ENCODE measurements at places on chromosomes 7 and 10.

DNA sequence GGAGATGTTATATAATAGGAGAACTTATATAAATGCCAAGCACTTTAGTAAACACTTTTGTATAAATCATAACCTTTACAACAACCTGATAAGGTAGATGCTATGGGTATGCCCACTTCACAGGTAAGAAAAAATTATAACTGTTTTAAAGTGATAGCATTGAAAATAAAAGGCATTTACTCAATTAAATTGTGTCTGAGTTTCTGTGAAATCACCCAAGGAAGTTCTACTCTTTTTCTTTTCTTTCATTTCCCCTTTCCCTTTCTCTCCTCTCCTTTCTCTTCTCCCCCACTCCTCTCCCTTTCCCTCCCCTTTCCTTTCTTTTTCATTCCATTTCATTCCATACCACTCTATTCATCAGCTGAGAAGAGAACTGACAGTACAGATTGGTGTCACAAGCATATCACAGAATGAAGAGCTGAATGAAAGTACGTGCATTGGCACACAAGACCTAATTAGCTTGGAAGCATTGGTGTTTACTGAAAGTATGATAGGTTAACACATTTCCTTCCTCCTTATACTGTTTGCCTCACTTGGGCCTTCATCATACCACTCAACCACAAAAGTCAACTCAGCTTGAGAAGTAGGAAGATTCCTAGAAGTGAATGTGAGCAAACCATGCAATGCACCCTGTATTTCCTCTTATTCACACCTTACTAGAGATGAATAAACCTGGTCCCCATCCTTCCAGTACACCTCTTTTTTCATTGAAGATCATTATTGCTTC, 117.9 kb upstream of the AGR3 start:
- DNase-seq: no peak

DNA sequence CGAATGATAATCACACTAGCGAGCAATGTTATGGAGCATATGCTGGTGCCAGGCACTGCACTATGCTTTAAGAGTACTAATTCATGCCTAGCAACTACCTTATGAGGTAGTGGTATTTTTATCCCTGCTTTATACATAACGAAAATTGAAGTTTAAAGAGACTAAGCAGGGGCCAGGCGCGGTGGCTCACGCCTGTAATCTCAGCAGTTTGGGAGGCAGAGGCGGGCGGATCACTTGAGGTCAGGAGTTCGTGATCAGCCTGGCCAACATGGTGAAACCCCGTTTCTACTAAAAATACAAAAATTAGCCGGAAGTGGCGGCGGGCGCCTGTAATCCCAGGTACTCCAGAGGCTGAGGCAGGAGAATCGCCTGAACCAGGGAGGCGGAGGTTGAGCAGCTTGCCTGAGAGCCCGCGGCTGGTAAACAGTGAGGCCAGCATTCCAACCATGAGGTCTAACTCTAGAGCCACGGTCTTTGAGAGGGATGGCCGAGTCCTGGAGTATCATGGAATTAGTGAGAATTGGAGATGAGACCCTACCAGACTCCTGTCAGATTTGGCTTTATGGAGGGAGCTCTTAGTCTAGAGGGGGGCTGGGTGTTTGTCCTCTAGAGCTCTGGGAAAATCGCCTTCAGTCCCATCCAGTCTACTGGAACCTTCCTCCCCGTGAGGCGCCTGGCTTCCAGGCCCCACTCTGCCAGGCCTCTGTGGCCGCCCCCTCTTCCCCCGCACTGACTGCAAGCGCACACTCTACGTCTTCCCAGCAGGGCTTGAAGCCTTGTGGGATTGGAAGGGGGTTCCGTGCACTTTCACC, 11.6 kb downstream of the TLX1 start:
- no peak for DNase-seq

DNA sequence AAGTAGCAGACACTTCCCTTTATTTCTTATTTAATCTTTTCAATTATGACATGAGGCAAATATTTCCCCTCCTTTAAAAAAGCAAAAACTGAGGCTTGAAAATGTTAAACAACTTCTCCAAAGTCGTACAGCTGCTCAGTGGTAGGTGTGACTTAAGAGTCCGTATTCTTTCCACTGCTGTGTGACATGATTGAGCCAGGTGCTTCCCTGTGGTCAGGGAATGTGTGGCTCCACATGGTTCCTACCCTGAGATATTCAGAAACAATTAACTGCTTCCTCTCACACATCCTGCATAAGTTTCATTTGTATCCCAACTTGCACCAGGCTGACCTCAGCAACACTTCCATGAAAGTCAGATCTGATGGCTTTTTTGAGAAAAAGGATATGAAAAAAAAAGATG, 13.6 kb downstream of the OPALIN start:
- no peak for DNase-seq

GRCh38 chr7:107494884-107495283, 25.0 kb downstream of the GPR22 start:
- no peak for DNase-seq

GRCh38 chr7:107233981-107234380, 65.2 kb downstream of the HBP1 start:
- DNase-seq: no peak

- DNase-seq: no peak
Observed at GRCh38 chr10:13592306-13592705, 5.5 kb downstream of the PRPF18 start.

DNA sequence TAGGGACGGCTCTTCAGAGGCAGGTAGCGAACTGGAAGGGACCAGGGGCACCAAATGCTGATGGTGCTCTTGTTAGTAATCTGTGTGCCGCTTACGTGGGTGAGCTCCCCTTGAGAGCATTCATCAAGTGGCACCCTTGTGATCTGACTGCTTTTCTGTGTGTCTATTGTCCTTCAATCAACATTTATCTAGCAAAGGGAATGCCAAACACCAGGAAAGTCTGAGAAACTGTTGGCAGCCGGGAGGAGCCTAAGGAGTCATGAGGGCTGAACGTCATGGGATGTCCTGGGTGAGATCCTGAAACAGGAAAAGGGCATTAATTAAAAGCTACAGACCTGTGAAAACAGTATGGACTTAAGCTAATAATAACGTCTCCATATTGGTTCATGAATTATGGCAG, 733.1 kb downstream of the TYW1 start:
- DNase-seq: no peak

GRCh38 chr10:30294476-30295240, 54.4 kb downstream of the MTPAP start:
- DNase-seq: no peak

DNA sequence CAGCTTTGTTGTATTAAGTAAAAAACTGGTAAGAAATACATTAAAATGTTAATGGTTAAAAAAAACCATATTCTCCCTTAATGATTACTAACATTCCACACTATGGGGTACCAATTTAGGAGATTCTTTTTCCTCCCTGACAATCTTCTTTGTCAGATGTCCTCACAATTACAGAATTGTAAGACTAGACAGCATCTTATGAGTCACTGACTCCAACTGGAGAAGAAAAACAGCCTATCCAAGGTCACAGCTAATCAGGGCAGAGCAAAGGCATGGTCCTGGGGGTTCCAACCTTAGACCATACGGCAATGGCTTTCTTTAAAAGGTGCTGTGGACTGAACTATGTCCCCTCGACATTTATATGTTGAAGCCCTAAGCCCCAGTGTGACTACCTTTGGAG, 127.6 kb downstream of the DLG5 start:
- no peak for DNase-seq

DNA sequence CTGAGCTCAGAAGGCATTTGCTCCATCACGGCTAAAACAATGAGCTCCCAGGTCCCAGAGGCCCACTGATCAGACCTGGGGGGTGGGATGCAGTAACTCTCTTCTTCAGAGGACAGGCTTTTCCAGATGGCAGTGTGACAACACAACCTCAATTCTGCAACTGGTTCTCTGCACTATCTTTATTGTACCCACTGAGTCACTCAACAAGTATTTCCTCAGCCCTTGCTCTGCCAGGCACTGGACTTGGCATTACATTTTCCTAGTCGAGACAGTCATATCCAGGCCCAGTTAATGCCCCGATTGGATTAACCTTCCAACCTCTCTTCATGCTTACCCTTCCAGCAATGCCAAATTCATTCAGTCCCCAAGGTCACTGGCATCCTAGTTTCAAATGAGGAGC, 72.6 kb downstream of the JAZF1 start:
- DNase-seq: no peak

DNA sequence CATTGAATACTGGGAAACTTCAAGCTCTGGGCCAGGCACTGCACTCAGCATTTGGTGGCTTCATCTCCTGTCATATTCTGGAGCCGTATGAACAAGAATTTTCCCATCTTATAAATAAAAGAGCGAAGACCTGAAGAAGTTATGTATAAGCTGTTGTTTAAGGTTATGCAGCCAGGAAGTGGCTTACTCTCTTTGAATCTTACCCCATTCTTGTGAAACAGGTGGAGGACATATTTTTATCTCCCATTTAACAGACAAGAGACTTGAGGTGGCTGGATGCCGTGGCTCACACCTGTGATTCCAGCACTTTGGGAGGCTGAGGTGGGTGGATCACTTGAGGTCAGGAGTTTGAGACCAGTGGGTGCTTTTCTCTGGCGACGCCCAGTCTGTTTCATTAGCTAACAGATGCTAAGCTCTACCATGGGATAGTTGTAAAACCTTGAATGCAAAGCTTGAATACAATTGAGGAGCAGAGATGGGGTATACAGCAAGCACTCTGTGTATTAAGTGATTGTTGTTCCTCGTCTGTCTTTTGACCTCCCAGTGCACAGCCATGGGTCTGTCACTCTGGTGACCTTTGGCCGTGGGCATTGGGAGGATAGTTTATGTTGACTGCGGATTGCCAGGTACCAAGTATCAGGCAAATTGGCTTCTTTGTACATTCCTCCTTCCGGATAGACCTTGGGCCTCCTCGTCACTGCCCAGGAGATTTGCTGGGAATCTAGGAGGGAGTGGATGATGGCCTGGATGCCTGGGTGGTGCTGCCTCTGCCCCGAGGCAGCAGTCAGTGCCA, 85.8 kb downstream of the GRK5 start:
- DNase-seq: no peak

DNA sequence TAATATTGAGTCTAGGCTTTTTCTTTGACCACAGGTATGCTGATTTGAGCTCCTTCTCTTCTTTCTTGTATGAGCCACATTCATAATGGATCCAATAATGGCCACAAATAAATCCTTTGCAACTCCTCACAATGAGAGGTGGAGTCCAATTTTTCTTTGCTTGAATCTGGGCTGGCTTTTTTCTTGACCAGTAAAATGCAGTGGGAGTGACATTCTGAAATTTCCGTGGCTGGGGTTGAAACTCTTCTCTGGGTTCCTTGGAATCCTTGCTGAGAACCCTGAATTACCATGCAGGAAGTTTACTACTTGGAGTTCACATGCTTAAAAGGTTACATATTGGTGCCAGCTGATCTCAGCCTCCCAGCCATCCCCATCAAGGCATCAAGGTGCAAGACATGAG, 22.4 kb upstream of the FAM180A start:
- DNase-seq: no peak

DNA sequence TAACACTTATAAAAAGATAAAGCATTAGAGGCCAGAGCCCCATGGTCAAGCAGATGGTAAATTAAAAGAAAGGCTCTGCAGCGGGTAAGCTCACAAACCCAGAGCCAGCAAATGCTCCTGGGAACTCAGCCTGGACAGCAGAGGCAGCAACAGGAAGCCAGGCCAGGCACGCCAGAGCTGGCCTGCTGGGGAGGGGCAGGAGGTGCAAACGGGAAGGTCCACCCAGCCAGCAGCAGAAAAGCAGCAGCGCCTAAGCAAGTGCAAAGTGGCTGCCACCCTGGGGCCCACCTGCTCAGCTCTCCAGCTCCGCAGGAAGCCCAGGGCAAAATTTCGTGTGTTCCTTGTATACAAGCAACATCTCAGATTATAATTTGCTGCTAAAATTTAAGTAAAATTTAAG, 82.7 kb upstream of the GPR22 start:
- DNase-seq: no peak

GRCh38 chr10:74255214-74255613, 104.2 kb downstream of the ADK start:
- no peak for DNase-seq

DNA sequence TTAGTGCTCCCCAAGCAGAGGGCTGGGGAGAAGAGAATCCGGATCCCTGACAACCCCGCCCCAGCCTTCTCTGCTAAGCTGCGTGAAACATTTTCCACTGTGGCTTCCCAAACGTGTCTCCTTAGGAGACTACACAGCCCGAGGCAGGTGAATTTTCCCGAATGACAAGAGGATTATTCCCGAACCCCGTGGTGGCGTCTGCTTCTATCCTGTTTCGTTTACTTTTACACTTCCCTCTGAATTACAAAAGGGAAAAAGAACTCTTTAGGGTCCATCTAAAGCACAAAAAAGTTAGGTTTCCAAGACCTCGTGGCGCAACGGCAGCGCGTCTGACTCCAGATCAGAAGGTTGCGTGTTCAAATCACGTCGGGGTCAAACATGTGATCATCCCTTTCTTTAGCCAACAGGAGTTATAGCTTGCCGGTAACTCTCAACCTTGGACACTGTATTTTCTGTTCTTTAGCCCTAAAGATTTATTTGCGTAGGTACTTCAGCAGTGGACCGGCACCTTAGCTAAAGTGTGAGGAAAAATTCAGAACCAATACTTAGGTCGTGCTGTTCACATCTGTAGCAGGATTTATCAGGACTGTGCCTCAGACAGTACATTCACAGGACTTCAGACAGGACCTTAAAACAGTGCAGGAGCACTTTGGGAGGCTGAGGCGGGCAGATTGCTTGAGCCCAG, 3.2 kb upstream of the ZNF789 start:
- no peak for DNase-seq

- DNase-seq: no peak
Observed at GRCh38 chr10:132743925-132744490, 41.9 kb downstream of the NKX6-2 start.

- no peak for DNase-seq
Observed at GRCh38 chr7:52537051-52537450, 498.4 kb upstream of the POM121L12 start.

- no peak for DNase-seq
Observed at GRCh38 chr10:6755781-6756460, 175.8 kb upstream of the PRKCQ start.

GRCh38 chr10:97759158-97759887, 12.5 kb downstream of the SFRP5 start:
- peak; percentile 68 for DNase-seq

DNA sequence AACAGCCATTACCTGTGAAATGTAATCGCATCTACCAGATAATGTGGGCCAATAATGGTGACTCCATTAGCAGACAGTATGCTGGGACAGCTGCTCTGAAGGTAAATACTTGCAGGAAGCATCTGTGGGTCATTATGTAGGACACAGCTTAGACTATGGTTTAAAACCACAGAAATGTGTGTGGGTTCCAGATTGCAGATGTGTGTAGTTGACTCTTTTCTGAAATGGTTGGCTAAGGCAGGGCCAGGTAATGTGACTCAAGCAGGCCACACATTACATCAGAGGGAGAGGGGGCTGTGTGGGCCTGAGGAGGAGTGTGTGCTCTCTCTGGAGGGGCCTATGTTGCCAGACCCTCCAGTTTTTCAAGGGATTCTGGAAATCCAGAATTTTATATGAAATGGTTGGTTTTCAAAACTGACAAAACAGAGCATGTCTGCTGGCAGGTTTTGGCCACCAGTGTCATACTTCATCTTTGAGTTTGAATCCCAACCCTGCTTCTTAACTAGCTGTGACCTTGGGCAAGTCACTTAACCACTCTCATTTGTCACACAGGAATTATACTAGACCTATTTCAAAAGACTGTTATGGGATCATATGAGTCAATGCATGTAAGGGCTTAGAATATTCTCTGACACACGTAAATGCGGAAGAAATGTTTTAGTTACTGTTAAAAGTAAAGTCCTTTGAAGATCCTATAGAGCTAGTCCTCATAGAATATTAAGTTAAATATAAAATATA, 64.5 kb downstream of the MCMBP start:
- DNase-seq: no peak
